Activated T-cell treated with anti-CD3 and anti-CD28 coated beads, Interleukin-2, amount 50 U/mL, for 4 hours (primary cell): ENCODE measurements at places on chromosomes 5 and 9.

- no peak for DNase-seq
Observed at GRCh38 chr5:18323891-18324290, 689.6 kb downstream of the TAF11L14 start.

DNA sequence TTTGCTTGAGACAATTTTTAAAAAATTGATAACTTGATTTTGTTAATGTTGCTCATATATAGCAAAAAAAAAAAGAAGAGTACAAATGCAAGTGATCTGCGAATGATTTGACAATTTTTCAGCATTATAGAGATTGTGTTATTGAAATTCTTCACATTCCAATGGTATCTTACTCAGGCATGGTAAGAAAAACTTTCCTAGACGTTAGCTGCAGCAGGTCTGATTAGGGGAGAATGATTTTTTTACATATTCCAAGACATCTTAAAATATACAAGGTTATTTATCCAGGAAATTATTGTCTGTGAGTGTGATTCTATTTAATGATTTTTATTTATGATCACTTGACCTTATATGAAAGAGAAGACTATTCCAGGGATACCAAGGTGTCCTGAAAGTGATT, 361.9 kb downstream of the MAT2B start:
- no peak for DNase-seq

GRCh38 chr9:83714329-83714728, 6.6 kb upstream of the UBQLN1 start:
- DNase-seq: no peak

- no peak for DNase-seq
Observed at GRCh38 chr5:42531611-42532010, 108.4 kb downstream of the GHR start.

DNA sequence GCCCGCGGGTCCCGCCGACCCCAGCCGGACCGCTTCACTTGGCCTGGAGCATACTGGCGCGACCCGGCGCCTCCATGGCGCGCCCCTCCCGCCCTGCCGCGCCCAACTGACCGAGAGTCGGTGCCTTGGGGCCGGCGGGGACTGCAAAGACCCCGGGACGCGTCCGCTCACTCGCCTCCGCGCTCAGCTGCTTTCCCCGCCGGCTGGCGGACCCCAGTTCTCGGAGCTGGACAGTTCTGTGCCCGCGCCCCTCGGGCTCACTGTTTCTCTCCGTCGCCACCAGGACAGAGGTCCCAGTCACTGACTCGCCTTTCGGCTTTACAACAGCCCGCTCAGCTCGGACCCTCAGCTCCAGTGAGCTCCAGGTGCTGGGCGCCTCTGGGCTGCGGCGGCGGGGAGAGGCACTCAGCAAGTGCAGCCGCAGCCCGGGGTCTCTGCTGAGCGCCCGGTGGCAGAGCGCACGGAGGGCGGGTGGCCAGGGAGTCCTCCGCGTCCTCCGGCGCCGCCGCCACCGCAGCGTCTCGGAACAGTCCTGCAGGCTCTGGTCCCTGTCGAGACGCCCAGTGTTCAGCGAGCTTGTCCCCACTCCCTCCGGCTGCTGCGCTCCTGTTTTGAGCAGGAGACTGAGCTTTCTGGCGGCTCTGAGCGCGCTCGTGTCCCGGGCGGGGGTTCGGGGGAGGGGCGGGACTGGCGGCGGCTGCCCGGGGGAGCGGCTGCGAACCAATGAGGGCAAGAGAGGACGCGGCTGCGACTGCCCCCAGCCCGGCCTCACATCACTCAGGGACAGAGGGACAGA, at the start of gene SMIM32:
Gene SMIM32, minus strand, starts transcription at position 637 of the 796 bp plus-strand sequence. CDS start 638 bp downstream, outside the sequence.
- DNase-seq: no peak

GRCh38 chr5:75656311-75657003, 45.2 kb downstream of the ANKDD1B start:
- DNase-seq: no peak
